ENCODE measurements at places on chromosomes 12 and 14.
A peak's percentile ranks its signal among the peaks of the same experiment; 100 is the strongest.

DNA sequence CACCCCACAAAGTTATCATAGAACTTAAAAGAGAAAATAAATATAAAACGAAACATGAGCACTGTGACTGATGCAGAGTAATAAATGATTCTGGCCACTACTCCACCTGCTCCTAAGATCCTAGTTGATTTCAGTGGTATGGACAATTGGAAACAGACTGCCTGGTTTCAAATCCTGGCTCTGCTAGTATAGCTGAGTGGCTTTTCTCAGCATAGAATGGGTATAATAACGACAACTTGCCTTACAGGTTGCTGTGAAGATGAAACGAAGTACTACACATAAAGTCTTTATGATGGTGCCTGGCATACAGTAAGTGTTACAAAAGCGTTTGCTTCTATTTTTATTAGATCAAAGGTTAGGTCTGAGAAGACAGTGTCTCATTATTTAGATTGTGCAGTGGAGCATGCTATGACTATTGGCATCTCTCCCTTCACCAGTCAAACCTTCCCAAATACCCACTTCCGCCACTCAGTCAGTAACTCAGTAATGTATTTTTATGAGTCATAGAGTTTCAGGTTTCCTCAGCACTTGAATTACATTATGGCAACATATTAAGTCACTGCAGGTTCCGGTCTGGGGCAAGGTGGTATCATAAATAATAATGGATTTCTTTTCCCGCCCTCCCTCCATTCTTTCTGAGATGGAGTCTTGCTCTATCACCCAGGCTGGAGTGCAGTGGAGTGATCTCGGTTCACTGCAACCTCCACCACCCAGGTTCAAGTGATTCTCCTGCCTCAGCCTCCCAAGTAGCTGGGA, 29.7 kb upstream of the NR2C1 start:
- no peak for DNase-seq

DNA sequence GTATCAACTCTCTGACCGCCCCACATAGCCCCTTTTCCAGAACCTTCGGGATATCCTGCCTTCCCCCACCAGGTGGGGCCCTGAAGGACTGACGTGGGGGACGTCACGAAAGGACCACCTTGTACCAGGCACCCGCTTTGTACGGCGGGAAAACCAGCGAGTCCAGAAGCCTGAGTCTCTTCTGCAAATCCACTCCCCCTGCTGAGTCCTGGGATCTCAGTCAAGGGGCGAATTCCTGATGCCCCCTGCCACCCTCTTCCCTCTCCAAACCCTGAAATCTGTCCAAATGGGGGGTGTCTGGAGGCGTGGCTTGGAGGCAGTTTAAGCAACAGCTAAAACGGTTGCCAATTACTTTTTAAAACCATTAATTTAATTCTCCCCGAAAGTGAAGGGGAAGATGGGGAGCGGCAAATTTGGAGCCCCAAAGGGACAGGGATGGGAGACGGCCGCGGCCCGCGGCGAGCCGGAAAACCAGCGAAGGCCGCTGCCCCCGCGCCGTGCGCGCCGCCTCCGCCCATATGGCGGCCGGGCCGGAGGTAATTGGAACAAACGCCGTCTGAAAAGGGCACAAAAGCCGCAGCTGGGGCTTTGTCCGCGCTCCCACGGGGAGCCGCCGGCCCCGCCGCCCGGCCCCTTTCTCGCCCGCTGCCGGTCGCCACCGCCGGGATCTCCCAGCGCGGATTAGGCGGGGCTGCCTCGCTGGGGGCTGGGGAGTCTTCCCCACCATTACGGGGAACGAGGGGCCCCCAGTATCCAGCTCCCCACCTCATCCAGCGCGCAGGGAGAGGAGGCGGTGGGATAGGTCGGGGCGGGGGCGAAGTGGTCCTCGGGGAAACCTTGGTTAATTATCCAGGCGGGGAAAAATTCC, 6.6 kb downstream of the LHX5 start:
- no peak for DNase-seq

DNA sequence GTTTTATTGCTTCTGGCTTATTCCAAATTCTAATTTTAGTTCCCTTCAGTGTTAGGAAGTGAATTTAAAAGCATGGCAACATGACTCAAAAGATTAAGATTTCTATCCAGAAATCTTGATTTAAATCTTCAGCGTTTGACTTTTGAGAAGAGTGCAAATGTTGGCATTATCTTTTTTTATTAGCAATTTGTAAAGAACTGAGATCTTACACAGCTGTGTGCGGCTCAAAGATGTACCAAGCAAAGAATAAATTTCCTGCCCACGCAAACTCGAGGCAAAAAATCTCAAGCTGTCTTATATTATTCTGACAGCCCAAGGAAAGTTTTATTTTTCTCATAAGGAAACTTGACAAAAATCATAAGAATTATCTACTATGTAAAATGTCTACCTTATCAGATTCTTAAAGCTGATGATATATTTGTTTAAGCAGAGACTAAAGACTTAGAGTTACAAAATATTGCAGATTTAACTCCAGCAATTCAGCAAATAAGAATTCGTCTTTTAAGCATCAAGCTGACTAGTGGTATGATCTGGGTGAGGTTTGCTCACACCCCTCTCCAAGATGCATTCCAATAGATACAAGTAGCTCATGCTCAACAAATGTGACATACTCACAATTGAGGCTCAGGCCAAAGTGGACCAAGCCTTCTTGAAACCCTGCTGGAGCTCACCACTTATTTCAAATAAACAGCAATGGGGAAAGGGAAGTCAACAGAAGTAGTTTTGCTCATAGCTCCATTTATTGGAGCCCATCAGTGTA, 47.4 kb upstream of the POC1B start:
- DNase-seq = no peak

- no peak for DNase-seq
Measured at GRCh38 chr12:127822809-127823411, 444.1 kb upstream of the TMEM132C start.

DNA sequence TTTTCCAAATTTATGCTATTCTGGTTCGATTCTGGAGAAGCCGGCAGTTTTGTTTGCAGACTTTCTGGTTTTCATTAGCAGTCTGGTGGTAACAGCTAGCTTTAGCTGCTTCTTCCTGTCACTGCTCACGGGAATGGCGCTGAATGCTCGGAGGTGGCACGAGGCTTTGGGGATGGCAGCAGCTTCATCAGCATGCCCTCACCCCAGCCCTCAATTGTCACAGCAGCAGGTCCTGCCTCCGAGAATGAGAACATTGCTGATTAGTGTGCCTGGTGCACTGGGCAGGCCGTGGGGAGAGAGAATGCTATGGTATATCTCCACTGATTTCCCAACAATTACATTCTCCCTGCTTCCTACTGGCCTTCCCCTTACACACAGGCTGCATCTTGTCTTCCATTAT, 73.6 kb downstream of the SAMD4A start:
- DNase-seq = no peak

GRCh38 chr14:92135269-92135668, 13.5 kb downstream of the CPSF2 start:
- no peak for DNase-seq

- DNase-seq = no peak
Measured at GRCh38 chr12:70049596-70050360, 193.5 kb upstream of the CNOT2 start.

GRCh38 chr12:128914908-128915563, 61.8 kb downstream of the GLT1D1 start:
- no peak for DNase-seq

GRCh38 chr12:51829011-51829481, 19.5 kb downstream of the FIGNL2 start:
- no peak for DNase-seq

DNA sequence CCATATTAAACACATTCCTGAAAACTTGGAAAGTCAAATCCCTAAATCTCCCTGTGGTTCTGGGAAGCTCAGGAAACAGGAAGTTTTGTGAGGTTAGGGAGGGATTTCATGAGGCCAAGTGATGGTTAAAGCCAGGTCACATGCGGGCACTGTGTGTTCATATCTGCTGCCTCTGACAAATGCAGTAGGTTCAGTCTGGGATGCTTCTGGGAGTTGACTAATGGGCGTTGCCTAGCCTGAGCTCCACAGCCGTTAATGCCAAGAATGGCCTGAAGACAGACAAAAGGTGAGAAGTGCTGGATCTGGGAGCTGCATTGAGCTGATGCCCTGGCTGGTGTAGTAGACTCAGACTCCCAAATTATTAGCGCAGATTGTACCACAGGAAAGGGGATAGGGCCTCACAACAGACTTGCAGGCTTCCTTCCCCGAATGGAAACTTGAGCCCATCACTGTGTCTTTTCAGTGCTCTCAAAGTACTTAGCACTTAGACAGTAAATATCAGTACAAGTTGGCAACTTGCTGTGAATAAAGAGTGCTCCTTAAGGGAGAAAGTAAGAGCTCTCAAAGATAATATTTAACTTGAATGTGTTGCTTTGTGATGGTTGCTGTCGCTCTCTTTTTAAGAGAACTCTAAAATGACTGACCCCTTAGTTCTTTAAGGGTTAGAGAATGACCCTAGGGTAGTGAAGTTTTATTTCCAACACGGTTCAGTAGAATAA, 17.3 kb downstream of the GSG1 start:
- no peak for DNase-seq

DNA sequence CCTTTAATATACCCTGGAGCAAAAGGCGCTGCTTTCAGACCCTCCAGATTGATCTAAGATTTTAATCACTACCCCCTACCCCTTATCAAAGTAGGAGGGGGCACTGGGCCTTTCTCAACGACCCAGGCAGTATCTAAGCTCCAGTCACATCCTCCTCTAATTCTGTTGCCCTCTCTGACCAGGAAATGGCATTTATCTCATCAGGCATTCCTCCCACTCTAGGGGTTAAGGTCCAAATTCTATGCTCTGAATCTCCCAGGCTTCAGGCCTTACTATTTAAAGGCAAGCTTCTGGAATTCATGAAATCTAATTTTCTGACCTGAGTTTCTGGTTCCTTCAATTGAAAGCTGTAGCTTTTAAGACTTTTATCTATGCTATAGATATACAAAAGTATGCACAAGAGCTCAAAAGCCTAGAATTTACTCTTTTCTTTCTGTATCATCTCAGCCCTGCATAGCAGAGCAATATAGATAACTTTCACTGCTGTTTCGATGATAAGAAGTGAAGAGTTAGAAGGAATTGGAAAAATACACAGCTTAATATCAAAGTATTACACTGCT, 622.9 kb downstream of the RPS29 start:
- no peak for DNase-seq

DNA sequence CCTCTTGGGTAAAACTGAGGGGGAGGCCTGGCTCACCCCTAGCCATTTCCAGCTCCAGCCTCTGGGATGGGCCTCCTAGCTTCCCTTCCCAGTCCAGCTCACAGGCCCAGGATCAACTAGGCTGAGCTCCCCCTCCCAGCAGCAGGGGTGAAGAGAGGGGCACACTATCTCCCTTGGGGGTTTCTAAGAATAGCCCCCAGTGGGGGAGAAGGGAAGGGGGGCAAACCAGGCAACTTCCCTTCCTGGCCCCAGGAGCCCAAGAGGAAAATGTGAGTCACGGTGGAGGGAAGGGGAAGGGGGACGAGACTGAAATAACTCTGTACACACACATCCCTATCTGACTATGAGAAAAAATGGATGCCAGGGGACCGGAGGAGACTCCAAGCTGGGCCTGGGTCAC, 9.0 kb downstream of the ADCY6 start:
- DNase-seq = no peak

GRCh38 chr12:15240898-15241297, 19.7 kb upstream of the RERG start:
- no peak for DNase-seq

DNA sequence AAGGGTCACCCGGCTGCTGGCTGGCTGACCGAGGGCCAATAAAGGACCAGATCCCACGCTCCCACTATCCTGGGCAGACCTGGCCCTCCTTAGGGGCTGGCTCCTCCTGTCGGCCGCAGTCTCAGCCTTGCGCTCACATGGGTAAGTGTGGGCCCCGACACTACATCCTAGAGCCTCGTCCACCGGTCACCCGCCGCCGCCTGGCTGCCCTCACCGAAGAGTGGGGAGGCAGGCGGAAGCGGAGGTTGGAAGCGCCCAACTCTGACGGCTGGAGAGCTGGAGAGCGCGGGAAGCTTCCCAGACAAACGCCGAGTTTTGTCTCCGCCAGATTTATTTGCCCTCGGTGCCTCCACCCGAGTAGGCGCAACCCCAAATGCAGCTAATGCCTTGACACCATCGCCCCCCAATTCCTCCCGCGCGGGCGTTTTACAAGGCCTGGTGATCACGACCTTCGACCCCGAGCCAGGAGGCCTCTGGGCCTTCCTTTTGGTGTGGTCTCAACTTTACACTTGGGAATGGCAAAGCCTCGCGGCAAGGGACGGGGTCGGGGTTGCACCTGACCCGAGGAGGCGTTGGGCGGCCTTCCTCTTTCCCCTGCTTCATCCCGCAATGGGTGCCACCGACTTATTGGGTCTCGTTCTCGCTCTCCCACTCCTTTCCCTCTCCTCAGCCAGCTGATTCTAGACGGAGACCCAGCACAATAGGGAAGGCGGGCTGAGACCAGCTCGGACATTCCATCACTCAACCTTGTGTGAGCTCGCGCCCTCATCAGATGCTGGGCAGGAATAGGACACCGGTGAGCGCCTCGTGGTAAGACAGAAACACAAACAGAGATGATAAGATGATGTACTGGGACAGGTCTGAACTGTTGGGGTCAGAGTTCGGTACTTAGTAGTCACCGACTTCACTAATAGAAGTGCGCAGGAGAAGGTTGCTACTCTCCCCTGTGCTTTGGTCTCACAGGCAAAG, 78.3 kb upstream of the ANO4 start:
- peak; percentile 43 for DNase-seq

All from pancreas (tissue), 10 donors.